ENCODE measurements at places on chromosomes 3 and 15. TPM values are rescaled to one million over a fixed set of nuclear protein-coding genes. Genes with fewer than 3 reads are reported as not detected.

DNA sequence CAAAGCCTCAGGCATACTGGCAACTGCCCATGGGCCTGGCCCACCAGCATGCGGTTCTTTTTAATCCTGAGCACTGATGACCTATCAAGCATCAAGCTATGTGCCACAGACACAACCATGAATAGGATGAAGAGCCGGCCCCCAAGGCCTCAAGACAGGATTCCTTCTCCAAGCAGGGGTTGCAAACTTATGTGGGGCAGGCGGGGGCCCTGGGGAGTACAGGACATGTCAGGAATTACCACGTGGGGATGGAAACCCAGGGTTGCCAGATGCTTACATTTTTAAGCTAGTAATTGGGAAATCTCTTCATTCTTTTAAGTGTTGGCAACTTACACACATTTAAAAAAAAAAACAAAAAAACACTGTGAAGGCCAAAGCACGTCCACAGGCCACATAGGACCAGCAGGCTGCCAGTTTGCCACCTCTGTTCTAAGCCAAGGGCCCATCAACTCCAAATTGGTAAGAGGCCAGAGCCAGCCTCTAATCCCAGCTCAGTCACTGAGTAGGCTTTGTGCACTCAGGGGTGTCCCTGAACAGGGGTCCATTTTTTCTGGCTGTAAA, 32.8 kb downstream of the BDH1 start:
- 0 out of 2 replicates have a peak, but pooled peaks cover 3% of the 10 kb centered on the region for H3K36me3 ChIP-seq
- H3K4me3 ChIP-seq: no peak overlapping the region
- no peaks in the 10 kb centered on the region for H3K4me1 ChIP-seq
- no peak overlapping the region for H3K27ac ChIP-seq

DNA sequence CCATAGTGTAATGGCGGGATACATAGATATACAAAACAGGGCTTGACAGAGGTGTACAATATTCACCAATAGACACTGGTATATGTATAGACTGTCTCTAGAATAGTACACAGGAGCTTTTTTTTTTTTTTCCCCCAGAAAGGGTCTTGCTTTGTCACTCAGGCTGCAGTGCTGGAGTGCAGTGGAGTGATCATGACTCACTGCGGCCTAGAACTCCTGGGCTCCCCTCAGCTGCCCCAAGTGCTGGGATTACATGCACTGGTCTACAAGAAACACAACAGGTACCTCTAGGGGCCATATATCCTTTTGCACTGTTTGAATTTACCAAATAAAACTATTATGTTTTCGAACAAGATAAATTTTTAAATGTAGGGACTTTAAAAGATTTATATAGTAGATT, 12.3 kb downstream of the RHOA start:
- H3K36me3 ChIP-seq: peaks cover 18% of the 10 kb centered on the region
- no peak overlapping the region for H3K27ac ChIP-seq
- peaks cover 4% of the 10 kb centered on the region for H3K4me1 ChIP-seq
- no peak overlapping the region for H3K4me3 ChIP-seq
- no peak for DNase-seq

- H3K36me3 ChIP-seq: no peaks in the 10 kb centered on the region
- peaks cover 17% of the 10 kb centered on the region for H3K27me3 ChIP-seq
- no peak for DNase-seq
- no peak overlapping the region for H3K4me3 ChIP-seq
These were observed 20.7 kb downstream of the CRYGS start for GRCh38 chr3:186523434-186523833.

GRCh38 chr15:74983725-74984231, 11.6 kb upstream of the SCAMP5 start:
- no peak for DNase-seq
- no peak overlapping the region for H3K4me3 ChIP-seq
- H3K36me3 ChIP-seq: no peaks in the 10 kb centered on the region
- H3K27me3 ChIP-seq: no peaks in the 10 kb centered on the region
- no peak overlapping the region for H3K27ac ChIP-seq
- H3K4me1 ChIP-seq: peaks cover 14% of the 10 kb centered on the region

- H3K36me3 ChIP-seq: no peaks in the 10 kb centered on the region
- H3K27ac ChIP-seq: no peak overlapping the region
- DNase-seq: no peak
- H3K4me3 ChIP-seq: no peak overlapping the region
These were observed 225.8 kb upstream of the ZNF717 start for GRCh38 chr3:76011121-76011520.

GRCh38 chr15:29270169-29270955, 740 bp upstream of the NSMCE3 start:
- H3K4me1 ChIP-seq: peaks cover 13% of the 10 kb centered on the region
- peak overlapping the region; percentile 76 for H3K27ac ChIP-seq
- H3K36me3 ChIP-seq: no peaks in the 10 kb centered on the region
- H3K4me3 ChIP-seq: peak overlapping the region; percentile 69

DNA sequence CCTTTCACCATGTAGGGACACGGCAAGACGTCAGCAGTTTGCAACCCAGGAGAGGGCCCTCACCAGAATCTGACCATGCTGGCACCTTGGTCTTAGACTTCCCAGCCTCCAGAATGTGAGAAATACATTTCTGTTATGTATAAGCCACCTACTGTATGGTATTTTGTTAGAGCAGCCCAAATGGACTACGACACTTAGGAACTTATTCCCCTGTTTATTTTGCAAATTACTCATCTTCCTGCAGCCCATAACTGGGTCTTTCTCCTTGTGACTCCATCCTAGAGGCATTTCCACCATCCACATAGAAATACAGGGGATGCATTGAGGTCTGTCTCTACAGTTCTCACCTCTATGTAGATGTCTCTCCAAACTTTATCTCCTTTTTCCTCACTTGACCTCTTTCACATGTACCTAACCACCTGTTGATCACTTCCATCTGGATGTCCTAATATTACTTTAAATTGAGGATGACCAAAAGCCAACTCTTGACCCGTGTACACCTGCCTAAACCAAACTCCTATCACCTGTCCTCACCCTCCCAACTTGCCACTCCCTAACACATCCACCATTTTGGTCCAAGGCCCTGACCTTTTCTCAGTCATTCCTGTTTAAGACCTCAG, 406.0 kb upstream of the WNT5A start:
- H3K4me3 ChIP-seq: no peak overlapping the region
- H3K36me3 ChIP-seq: no peaks in the 10 kb centered on the region
- H3K4me1 ChIP-seq: no peaks in the 10 kb centered on the region
- no peak for DNase-seq
- H3K27ac ChIP-seq: no peak overlapping the region

DNA sequence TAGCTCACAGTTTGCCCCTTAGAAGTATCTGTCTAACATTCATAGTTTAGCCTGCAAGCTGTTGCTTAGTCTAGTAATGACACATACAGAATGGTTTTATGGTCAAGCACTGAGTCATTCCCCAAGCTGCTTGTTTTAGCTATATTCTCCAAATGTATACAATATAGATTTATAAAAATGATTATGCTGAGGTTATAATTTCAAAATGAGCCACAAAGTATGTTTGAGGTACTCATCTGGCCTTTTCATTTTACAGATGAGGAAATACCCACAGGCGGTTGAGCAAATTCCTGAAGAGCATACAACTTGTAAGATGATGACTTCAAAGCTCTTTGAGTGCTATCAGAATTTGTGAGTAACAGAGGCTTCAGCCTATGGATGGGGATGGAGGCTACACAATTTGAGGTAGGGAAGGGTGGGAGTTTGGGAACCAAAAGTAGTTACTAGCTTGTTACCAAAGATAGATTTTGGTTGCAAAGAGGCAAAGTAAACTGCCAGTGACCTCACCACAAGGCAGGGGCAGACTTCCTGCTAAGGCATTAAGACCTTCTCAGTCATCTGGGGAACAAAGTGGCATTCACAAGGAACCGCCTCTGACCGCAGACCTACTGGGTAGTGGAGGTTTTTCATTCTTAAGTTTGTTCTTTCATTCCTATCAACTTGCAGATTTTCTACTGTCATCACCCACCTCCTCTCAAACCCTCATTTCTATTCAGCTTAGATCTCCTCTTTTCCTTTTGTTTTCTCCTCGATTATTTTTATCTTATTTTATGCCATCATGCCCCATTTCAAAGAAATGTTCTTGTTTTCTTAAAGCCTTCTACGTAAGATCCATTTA, 257.2 kb upstream of the NECTIN3 start:
- H3K4me1 ChIP-seq: peaks cover 53% of the 10 kb centered on the region
- peak; percentile 93 for DNase-seq
- no peaks in the 10 kb centered on the region for H3K27me3 ChIP-seq
- no peak overlapping the region for H3K4me3 ChIP-seq

DNA sequence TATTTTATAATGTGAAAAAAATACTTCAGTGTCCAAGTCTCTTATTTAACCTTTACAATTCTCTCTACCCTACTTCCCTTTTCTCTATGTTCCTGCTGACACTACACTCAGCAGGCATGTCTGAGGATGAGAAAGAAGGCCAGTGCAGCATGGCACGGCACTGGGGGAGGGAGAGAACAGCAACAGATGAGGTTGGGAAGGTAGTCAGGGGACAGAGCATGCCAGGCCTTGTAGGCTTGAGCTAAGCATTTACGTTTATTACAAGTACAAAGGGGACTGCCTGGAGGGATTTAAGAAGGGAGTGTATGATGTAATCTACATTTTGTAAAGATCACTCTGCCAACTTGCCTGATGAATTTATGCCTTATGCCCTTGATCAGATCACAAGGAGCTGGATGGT, 117.3 kb upstream of the WNT5A start:
- H3K27me3 ChIP-seq: no peaks in the 10 kb centered on the region
- H3K36me3 ChIP-seq: no peaks in the 10 kb centered on the region
- no peak overlapping the region for H3K4me3 ChIP-seq
- H3K27ac ChIP-seq: no peak overlapping the region
- no peaks in the 10 kb centered on the region for H3K4me1 ChIP-seq
- no peak for DNase-seq

GRCh38 chr3:65425880-65426279, 612.8 kb downstream of the MAGI1 start:
- no peaks in the 10 kb centered on the region for H3K4me1 ChIP-seq
- peaks cover 9% of the 10 kb centered on the region for H3K36me3 ChIP-seq
- H3K27me3 ChIP-seq: no peaks in the 10 kb centered on the region
- H3K4me3 ChIP-seq: no peak overlapping the region
- no peak for DNase-seq
- H3K27ac ChIP-seq: no peak overlapping the region

The FRMD4B gene
- total RNA-seq: 2.0 TPM

The FBXO40 gene
- not detected for total RNA-seq

The HHLA2 gene
- not detected for total RNA-seq

The SCAPER gene
- total RNA-seq: 14.7 TPM

The SLC6A11 gene
- not detected for total RNA-seq

Measured in HCT116 (cell line).